ENCODE measurements at places on chromosomes 4 and X. TPM values are rescaled to one million over a fixed set of nuclear protein-coding genes. Genes with fewer than 3 reads are reported as not detected.
A peak's percentile ranks its signal among the peaks of the same experiment; 100 is the strongest.

PRR32 gene
- total RNA-seq = not detected

- DNase-seq = no peak
These were observed 353.3 kb downstream of the ARHGAP24 start for GRCh38 chr4:85828027-85828890.

- DNase-seq = peak; percentile 60
These were observed 435.8 kb downstream of the SPRY1 start for GRCh38 chr4:123832173-123833026.

- no peak for DNase-seq
These were observed 38.6 kb downstream of the RXFP1 start for GRCh38 chr4:158560284-158560683.

DNA sequence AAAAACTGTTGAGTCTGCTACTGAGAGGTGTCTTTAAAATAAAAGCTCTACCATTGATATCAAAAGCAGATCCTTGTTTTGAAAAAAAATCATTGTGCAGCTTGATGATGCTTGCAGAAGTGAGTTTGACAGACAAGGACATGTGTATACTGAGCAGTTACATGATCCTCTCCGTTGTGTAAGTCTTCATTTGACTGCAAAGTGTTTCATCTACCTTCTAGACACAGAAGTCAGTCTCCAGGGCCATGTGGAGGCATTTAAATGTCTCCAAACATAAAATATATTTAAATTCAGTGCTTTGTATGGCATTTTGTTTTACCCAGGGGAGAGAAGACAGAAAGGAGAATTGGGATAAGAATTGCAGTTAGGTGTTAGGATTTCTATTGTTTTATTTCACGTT lies 107.8 kb upstream of the MYOZ2 start:
- DNase-seq = no peak

- no peak for DNase-seq
These were observed 404 bp downstream of the PPP2R3B start for GRCh38 chrX:386239-386767.

GRCh38 chrX:41350150-41350975 lies 16.4 kb downstream of the DDX3X start:
- DNase-seq = no peak

Measured in Panc1 (cell line).